Umbilical cord (tissue), 2 donors: ENCODE measurements at places on chromosomes 6 and 20.
A peak's percentile ranks its signal among the peaks of the same experiment; 100 is the strongest.

GRCh38 chr20:18004384-18005031 is 35.7 kb downstream of the MGME1 start:
- no peak for DNase-seq

DNA sequence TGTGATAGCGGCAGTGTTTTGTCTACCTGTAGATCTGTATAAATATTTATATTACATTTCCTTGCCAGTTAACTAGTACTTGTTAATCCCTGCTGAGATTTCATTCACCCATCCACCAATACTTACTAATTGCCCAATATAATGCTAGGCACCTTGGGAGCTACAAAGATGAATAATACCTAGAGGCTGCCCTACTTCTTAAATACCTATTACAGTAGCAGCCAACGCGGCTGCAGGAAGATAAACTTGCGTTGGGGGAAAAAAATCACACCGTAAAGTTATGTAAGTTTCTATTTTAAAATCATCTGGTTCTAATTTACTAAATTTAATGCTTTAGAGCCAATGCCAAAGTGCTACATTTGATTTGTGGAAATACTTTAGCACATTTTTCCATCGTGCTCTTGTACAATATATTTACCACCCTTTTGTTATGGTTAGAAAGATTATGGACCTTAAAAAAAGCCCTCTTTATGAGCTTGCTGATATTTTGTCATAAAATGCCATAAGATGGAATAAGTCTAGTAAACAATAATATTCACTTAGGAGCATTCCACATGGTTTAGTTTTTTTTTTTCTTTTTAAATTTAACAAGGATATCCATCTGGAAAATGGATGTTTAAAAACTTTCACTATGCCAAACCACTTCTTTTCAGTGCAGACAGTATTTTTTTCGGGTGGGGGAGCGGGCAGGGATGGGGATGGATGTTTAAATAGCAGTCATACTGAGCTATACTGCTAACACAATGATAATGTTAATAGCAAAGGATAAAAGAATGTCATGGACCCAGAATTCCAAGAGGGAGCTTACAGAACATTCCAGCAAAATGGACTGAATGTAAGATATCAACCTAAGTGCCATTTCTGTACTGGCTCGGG is 13.2 kb upstream of the NEDD9 start:
- no peak for DNase-seq

DNA sequence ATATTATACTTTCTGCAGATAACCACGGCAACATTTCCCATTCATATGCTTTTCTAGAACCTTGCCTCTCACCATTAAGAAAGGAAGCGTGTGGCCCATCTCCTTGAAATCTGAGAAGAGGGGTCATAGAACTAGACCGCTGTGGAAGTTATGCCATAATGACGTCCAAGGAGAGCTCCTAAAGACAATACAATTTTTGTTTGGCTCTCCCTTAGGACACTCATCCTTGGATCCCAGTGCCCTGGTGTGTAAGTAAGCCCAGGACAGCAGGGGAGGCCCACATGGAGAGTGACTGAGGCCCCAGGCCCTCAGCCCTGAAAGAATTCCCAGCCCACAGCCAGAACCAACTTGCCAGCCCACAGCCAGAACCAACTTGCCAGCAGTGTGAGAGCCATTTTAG is 379.6 kb downstream of the FOXA2 start:
- no peak for DNase-seq

- no peak for DNase-seq
These were observed at the start of gene GPX5 for GRCh38 chr6:28525496-28526039. TSS of gene GPX5 (plus strand) at chr6:28525881. CDS start at chr6:28526014, 133 bp downstream.

- DNase-seq, result peak; percentile 95
These were observed 49.7 kb downstream of the RBM38 start for GRCh38 chr20:57440678-57441509.

DNA sequence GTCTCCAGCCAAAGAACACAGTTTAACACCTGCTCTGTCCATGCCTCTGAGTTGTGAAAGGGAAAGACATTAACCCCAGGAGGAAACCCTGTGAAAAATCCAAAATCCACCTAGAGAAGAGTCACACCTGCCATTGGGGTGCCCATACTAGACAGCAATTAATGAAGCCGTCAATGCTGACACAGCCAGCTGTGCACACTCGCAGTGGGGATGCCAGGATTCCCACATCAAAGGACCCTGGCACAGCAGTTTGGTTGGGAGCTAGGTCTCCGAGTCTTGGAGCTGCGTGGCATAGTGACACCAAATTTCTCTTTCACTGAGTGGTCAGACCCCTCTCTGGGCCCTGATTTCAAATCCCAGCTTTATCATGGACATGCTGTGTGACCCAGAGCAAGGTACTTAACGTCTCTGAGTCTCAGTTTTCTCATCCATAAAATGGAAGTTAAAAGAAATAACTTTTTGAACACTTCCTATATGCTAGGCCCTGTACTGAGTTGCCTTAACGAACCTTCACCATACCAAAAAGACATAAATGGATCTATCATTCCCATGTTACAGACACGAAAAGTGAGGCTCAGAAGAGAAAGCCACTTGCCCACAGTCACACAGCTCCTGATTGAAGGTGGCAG is 30.8 kb downstream of the BPIFB1 start:
- no peak for DNase-seq

DNA sequence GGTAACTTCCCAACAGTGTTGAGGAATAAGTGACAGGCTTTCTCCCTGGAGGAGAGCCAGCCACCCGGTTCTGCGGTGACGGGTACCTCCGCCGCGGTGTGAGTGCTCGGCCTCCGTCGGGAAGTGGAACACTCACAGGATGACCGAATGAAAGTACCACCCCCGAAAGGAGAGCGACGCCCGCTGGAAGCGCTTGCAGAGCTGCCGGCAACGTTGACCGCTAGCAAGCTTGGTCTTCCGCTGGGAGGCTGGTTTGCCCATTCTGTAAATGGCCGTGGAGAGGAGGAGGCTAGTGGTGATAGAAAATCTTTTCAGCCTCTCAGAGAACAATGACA is 614 bp upstream of the TMEM242 start:
- peak; percentile 87 for DNase-seq

DNA sequence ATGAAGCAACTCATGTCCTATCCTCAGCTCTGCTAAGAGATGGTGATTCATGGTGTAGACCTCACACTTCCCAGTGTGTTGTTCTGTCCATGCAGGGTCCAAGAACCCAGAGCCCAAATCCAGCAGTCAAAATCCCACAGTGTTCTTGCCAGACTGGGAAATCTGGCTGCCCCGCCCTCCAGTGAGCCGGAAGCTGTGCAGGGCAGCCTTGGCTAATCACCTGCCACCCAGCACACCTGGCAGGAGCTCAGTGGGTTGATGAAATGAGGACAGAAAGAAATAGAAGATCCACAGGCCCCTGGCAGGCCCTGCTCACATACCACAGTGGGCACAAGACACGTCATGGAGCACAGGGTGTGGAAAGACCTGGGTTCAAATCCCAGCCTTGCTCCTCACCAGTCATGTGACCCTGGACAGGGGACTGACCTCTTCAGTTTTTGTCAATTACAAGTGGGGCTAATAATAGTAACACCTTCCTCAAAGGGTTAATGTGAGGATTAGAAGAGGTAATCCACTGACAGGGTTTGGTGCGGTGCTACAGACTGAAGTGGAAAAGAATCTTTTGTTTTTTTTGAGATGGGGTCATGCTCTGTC is 13.6 kb upstream of the GUCA1A start:
- DNase-seq, result no peak

DNA sequence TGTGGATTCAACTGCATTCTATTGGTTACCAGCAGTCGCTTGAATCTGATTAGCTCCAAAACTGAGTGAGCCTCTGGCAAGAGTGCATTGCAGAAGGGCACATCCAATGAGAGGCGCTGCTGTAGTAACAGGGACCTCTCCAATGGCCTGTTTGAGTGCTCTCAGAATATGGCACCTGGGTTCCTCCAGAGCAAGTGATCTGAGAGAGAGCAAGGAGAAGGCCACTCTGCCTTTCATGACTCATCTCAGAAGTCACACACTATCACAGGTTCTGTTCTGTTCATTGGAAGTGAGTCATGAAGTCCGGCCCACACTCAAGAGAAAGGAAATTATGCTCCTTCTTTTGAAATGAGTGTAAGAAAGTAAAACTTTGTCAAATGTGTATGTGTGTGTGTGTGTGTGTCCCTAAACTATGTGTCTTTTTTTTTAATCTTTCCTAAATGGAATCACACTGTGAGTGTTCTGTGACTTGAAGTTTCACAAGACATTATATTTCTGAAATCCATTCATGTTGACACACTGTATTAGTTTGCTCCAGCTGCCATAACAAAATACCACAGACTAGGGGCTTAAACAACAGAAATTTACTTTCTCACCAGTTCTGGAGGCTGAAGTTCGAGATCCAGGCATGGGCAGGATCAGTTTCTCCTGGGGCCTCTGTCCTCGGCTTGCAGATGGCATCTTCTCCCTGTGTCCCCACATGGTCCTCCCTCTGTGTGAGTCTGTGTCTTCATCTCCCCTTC is 138.3 kb upstream of the CDYL start:
- DNase-seq, result no peak

- DNase-seq, result no peak
These were observed 132.1 kb downstream of the AIG1 start for GRCh38 chr6:143192766-143193165.

GRCh38 chr6:31558631-31559500 is 11.5 kb downstream of the NFKBIL1 start:
- peak; percentile 32 for DNase-seq

DNA sequence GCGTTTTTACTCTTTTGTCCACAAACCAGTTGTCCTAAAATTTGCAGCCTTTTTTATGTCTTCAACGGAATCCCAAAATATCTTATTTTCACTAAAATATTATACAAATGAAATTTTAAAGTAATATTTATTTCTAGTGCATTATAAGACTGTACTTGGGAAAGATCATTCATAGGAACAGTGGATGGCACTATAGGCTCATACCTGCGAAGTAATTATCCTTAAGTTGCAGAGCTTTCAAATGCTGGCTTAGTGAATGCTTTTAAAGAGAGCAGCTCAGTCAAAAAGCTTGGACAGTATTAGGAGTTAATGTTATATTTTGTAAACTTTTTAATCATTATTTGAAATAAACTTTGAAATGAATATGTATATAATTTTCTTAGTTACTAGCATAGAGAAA is 254.9 kb downstream of the CDKAL1 start:
- peak; percentile 21 for DNase-seq

- DNase-seq, result no peak
These were observed 50.8 kb upstream of the FAM83D start for GRCh38 chr20:38875175-38875993.

- no peak for DNase-seq
These were observed 9.6 kb downstream of the JARID2 start for GRCh38 chr6:15255481-15255880.

DNA sequence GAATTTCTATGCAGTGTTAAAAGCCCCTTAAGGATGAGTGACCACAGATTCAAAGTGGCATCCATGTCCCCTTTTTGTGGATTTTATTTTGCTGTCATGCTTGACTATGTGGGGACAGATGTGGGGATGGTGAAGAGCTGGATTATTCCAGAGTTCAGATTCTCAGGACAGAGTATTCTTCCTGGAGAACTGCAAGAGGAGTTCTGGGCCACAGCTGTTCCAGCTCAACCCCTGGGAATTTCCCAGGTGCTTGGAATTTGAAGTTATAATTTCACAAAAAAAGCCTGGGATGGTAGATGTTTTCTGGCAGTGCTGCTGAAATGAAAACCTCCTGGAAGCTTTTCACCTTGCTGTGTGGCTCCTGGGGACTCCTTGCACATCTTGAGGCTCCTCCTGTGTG is 671.8 kb upstream of the MARCKS start:
- DNase-seq, result no peak

GRCh38 chr6:13681305-13682061 is 30.2 kb downstream of the RANBP9 start:
- DNase-seq, result no peak

GRCh38 chr6:1042583-1043457 is 269.1 kb upstream of the FOXQ1 start:
- DNase-seq, result no peak

GRCh38 chr20:4443016-4443415 is 278.7 kb upstream of the PRND start:
- DNase-seq, result no peak

DNA sequence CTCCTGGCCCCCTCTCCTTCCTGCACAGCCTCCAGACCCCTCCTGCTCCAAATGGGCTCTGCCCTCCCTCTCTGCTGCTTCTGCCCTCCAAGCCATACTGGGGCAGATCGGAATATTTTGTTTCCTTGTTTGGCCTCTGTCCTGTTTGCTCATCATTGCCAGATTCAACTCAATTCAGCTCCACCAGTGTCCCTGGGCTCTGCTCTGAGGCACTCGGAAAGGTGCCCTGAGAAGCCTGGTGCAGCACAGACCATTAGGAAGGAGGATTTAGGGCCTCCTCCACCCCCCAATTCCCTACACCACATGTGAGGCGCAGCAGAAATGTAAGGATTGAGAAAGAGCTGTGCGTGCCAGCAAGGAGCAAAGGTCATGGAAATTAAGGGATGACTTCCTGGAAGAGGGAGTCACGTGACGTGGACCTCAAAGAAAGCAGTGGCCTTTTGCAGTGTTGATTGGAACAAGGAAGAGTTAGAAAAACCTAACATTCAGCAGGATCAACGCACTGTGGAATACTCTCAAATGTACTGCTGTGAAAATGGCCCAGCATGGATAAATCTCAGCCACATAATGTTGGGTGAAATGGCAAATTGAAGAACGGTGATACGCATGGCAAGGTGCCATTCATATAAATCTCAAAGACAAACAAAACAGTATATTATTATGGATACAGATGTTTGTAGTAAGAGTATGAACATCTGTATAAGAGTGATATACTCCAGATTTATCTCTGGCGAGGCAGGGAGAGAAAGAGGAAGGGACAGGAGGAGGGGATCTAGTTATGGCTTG is 229.5 kb upstream of the RNF24 start:
- DNase-seq, result no peak
